D721Med (cell line): ENCODE measurements at places on chromosomes 12 and 14.

DNA sequence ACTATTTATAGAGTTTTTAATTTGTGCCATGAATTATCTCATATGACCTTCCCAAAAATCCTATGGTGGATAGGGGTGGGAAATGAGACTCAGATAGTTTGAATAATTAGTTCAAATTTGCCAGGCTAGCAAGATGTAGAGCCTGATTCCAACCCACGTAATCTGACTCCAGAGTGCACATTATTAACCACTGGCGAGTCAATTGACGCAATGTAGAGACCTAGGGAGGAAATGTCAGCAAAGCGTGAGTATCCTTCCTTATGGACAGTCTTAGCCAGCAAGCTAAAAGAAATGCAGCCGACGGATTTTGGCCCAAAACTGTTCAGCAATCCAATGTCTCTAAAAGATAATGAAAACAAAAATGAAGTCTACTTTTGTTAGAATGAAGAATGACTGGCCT is 193.3 kb upstream of the KRR1 start:
- DNase-seq: no peak

- no peak for DNase-seq
These were observed 455.0 kb upstream of the TMEM132C start for GRCh38 chr12:127811988-127812387.

- DNase-seq: no peak
These were observed 141.9 kb downstream of the KIF26A start for GRCh38 chr14:104280085-104280901.

GRCh38 chr12:95857799-95858198 is 953 bp upstream of the SNRPF start:
- no peak for DNase-seq

- no peak for DNase-seq
These were observed 74.7 kb downstream of the BTG1 start for GRCh38 chr12:92070864-92071445.
